HepG2 (cell line): ENCODE measurements at places on chromosomes 13 and 19.

- no peak for DNase-seq
Measured at GRCh38 chr19:51690454-51691073, 2.6 kb upstream of the SPACA6 start.

- DNase-seq = peak; percentile 8
Measured at GRCh38 chr13:47798906-47799305, 202.2 kb downstream of the SUCLA2 start.

DNA sequence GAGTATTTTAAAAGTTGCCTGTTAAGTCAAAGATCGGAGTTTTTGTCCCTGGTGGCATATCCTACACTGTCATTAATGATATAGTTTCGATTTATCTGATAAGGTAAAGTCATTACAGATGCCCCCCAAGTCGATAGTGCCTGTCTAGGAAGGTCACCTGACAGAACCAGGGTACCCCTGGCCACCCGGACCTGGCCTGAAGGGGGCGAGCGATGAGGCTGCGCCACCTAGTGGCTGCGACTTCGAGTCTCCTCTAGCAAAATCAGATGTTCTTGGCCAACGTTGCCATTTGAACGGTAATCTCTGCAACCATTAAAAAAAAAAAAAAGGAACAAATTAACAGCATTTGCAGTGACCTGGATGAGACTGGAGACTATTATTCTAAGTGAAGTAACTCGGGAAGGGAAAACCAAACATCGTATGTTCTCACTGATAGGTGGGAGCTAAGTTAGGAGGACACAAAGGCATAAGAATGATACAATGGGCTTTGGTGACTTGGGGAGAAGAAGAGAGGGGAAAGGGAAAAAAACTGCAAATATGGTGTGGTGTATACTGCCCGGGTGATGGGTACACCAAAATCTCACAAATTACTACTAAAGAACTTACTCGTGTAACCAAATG is 565.1 kb downstream of the LIG4 start:
- DNase-seq = peak; percentile 16

DNA sequence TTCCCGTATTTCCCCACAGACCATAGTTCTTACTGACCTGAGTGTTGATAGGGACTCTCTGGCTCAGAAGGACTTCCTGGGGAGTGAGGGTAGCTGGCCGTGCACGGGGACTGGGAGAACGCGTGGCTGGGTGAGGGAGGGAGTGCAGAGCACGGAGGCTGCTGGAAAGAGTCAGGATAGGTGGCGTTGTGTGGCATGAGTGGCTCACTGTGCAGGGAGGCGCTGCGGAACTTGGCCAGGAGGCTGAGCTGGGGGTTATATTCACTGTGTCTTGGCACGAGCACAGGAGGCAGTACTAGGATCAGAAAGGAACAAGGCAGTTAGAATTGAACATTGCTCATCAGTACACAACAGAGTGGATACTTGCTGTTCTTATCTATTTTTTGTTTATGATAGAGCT is 47.4 kb downstream of the SMAD9 start:
- no peak for DNase-seq

- peak; percentile 71 for DNase-seq
Measured at GRCh38 chr19:8641908-8642547, 11.6 kb downstream of the NFILZ start.

DNA sequence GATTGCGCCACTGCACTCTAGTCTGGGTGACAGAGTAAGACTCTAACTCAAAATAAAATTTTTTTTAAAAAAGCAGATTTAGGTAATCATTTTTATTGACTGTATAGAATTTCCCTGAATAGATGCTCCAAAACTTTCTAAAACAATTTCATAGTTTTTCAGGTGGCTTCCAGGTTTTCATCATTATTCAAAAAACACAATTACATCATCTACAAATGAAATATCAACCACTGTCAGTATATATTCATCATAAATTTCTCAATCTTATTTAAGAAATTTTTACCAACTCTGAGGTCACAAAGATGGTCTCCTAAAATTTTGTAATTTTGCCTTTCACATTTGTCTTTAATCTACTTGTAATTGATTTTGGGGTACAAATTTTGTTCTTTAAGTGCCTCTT is 48.1 kb downstream of the ZC3H13 start:
- DNase-seq = no peak

GRCh38 chr19:49713236-49713845 is 22.4 kb downstream of the CPT1C start:
- DNase-seq = no peak

DNA sequence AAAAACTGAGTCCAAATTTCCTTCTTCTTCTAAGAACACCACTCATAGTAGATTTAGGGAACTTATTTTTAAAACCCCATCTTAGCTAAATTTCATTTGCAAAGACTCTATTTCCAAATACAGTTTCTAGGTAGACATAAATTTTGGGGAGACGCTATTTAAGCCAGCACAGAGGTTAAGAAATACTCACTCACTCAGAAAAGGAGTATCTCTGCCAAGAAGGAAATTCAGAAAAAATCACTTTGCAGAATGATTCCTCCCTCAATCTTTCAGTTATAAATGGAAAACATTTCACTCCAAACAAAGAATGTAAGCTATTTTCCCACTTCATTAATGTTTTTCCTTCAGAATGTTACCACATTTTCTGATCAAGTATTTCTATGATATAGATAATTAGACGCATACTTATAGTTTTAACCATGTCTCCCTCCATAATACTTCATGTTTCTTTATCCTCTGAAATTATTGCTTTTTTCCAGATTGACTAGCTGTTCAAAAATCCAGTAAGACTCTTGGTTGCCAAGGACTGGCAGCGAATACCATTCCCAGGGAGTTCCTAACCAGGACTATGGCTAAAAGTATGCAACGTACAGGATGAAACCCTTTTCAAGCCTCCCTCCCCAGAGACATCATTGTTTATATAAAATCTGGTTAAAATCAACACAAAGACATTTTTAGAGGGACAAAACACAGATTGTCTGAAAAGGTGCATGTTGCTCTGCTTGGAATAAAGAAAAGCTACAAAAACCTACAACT is 52.5 kb upstream of the RXFP2 start:
- no peak for DNase-seq

DNA sequence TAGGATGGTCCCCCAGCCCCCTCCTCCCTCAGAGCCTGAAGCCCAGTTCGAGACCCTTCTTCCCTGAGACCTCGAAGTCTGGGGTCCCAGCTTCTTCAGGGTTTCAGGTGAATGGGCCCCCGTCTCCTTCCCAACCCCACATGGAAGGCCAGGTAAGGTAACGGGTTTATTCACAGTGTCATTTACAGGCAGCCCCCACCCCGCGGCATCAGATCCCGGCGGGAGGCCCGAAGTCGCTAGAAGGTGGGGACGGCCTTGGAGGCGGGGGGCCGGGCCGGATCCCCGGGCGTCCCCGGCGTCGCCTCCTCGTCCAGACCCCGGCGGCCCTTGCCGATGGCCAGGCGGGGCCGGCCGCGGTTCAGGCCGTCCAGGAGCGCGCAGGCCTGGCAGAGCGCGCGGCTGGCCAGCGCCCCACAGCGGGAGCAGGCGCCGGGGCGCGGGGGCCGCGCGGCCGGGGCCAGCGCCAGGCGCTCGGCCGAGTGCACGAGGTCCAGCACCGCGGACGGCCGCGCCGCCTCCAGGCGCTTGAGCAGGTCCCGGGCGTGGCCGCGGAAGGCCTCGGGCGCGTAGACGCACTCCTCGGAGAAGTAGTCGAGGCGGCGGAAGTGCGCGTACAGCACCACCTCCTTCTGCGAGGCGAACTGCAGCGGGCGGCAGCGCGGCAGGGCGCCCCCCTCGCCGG is 9.7 kb downstream of the CTU1 start:
- DNase-seq = no peak

DNA sequence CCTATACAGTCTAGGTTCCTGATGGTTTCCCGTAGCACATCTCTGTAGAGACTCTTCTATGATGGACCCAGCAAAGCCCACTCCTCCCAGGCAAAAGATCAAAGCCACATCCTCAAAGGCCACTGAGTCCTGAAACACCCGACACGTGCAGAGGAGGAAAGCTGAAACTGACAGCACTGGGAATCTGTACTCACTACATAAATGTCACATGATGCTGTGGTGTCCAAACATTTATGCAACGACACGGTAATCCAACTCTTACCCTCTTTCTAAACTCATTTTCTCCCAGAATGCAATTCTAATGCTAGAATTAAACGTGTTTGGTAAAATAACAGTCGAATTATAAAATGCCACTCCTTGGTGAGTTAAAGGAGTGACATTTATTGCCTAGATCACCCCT is 7.0 kb upstream of the ZNF441 start:
- no peak for DNase-seq

DNA sequence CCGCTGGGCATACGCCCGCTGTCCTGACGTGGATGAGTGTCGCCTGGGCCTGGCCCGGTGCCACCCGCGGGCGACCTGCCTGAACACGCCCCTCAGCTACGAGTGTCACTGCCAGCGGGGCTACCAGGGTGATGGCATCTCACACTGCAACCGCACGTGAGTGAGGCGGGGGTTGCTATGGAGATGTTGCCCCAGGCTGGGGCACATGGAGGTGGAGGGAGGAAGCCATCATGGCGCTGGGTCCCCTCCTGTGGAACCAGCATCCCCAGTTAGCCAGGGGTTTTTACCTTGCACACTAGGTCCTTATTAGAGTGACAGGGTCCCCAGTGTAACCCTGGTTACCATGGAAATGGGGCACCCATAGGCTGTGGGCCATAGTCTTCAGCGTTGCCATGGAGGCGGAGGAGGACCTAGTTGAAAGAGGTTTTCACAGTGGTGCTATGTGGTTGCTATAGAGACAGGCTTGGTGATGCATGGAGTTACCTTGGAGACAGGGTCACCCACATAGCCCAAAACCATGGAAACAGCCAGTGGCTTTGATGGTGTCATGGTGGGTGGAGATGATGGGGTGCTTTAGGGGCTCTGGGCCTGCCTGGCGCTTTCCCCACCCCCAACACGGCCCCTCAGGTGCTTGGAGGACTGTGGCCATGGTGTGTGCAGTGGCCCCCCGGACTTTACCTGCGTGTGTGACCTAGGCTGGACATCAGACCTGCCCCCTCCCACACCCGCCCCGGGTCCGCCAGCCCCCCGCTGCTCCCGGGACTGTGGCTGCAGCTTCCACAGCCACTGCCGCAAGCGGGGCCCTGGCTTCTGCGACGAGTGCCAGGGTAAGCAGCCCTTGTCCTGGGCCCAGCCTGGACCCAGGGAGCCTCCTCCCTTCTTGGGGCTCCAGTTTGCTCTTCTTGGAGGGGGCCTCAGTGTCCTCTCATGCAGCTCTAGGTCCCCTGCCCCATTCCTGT is 27.1 kb downstream of the MEGF8 start:
- no peak for DNase-seq

DNA sequence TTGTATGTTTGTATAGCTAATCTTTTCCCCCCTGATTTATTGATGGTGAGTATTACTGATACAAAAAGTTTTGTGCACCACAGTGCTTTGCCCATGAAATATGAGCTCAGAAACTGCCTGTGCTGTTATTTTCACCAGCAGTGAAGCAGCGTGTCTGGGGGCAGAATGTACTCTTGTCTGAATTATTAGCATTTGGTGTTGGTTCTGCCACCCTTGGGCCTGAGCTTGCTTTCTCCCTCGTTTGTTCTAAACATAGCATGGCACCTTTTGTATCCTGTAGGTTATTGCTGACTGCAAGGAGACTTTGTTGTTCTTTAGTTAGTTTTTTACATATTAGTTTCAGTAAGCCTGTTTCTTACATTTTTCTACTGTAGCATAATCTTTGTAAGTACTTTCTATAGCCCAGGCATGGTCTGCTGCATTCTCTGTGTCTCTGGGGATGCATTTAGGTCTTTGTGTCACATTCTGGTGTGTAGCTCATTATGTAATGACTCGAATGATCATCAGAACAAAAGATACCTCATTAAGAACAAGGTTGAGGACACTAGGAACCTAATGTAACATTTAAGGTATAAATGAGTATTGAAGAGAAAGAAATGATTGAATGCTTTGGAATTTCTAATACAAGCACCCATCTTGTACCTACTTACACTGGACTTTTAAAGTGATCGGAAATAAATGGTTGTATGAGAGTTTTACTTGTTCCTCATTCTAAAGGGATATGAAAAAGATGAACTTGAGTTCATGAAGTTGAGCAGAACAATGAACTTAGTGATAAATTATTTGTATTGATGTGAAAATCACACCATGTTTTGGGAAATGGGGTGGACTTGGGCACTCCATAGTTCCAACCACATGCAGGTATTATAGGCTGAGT is 50.3 kb upstream of the GPI start:
- DNase-seq = no peak

DNA sequence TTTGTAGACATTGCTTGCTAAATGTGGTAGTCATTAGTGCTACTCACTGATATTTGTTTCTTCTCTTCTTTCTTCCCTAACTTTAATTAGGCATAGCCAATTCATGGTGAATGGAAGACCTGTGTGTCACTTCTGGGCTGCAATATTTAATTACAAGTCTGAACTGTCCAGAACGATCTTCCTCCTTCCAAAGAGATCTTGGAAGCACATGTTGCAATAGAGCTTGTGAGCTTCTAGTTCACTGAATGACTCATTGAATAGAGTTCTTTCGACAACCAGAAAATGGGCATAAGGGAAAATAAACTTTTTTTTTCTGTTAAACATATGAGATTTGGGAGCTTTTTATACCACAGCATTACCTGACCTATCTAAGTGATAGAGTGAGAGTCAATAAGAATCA is 1264.6 kb downstream of the PCDH9 start:
- DNase-seq = no peak

DNA sequence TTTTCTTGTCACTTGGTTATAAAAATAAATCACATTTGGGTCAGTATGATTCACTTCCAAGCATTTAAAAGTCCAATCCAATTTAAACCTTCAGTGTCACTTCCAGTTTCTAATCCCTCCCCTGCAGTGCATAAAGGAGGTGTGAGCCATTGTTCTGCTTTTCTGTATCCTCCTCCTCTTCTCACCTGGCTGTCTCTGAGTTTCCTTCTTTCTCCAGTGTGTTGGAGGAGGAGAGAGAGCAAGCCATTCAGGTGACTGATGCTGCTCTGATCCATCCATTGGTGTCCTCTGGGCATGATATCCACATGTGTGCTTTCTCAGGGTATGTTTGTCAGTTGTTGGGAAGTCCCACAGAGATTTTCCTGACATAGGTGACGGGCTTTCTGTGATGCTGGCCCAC is 1.2 kb downstream of the NUDT15 start:
- DNase-seq = no peak

DNA sequence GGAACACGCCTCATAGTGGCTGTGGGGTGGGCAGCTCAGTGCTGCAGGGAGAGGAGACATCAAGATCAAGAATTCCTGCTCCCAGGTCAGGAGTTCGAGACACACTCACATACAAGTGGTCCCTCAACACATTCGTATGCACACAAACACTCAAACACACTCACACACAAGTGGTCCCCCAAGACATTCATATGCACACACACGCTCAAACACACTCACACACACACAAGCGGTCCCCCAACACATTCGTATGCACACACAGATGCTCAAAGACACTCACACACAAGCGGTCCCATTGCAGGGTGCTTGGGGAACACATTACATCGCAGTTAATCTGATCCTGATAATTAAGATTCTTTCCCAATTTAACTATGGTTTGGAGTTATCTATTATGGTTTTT is 28.2 kb downstream of the FCGBP start:
- no peak for DNase-seq

DNA sequence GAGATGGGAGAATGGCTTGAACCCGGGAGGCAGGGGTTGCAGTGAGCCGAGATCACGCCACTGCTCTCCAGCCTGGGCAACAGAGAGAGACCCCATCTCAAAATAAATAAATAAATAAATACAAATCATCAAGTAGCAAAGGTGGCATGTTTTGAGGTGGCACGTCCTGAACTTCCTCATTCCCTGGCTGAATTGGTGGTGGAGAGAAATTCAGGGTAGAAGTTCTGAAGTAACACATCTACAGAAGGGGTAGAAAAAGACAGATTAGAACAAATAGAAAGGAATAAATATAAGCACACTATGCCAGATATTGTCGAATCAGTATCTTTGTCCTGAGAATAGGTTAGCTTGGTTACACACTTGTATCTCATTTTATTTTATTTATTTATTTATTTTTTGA is 6.3 kb downstream of the IFI30 start:
- no peak for DNase-seq
